ENCODE measurements at places on chromosomes 5 and 9.

GRCh38 chr9:15180124-15180523 is 126.9 kb downstream of the TTC39B start:
- peak; percentile 27 for DNase-seq

DNA sequence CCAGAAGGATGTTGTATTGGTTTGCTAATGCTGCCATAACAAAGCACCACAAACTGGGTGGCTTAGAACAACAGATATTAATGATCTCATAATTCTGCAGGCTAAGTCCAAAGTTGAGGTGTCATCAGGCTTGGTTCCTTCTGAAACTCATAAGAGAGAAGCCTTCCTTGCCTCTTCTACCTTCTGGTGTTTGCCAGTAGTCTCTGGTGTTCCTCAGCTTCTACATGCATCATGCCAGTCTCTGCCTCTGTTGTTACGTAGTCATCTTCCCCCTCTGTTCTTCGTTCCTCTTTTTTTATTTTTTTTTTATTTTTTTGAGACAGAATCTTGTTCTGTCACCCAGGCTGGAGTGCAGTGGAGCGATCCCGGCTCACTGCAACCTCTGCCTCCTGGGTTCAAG is 61.8 kb downstream of the LRRC70 start:
- DNase-seq: no peak

DNA sequence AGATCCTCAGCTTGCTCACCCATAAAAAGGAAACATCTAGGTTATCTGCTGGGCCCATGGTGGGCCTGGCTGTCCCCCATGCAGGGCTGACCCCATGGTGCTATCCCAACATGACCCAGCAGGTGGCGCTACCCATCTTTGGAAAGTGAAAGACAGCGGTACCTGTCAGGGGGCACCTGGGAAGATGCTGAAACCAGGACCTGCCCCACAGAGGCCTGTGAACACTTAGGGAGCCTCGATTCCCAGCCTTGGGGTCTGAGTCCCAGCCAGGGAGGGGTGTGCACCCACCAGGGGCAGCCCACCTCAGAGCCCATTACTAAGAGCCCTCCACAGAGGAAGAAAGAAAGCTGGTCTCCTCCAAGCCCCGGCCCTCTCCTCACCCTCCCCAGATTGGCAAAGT is 46.6 kb upstream of the IPPK start:
- DNase-seq: peak; percentile 75

DNA sequence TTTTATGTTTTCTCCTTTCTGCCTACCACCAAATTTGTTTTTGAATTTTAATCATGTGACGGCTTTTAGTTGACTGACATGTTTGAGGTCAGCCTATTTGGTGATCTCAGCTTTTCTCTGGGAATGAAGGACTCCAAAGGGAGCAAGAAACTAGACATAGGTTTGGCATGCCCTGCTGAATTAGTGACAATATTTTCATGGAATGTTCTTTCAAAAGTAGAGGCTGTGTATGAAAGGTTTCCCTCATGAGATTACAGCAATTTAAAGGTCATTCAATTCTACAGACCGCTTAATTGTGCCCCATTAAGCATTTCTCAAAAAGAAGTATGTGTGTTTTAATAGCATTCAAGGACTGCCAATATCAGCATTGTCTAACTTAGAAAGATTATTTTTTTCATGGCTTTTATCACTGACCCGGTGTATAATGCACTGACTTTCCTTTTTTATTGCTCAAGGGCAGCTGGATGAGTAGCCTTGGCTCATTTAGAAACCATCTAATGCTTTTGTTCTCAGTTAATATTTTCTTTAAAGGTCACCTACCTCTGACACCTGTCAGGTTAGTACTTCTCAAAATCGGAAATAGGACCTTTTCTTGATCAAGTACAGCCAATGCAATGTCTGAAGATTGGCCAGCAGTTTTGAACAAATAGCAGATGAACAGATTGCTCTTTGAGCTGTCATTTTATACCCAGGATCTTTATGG is 8.1 kb upstream of the MLLT3 start:
- DNase-seq: no peak

- no peak for DNase-seq
Measured at GRCh38 chr9:128479262-128479661, 23.5 kb downstream of the ODF2 start.

GRCh38 chr5:128436749-128437188 is 101.3 kb downstream of the FBN2 start:
- DNase-seq: no peak

DNA sequence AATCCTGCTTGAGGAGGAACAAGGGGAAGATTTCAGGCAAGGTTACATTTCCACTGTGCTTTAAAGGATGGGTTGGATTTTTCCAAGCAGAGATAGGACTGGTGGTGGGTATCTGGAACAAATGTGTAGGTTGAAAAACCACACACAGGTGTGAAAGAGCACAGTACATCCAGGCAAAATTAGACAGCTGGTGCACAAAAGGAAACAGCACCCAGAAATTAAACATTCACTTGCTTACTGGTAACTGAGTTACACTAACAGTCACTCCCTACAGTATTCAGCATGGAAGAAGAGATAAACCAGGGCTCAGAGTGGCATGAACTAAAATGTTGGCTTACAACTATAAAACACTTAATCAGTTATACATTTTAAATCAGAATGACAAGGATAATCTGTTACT is 81.5 kb upstream of the RASEF start:
- no peak for DNase-seq

DNA sequence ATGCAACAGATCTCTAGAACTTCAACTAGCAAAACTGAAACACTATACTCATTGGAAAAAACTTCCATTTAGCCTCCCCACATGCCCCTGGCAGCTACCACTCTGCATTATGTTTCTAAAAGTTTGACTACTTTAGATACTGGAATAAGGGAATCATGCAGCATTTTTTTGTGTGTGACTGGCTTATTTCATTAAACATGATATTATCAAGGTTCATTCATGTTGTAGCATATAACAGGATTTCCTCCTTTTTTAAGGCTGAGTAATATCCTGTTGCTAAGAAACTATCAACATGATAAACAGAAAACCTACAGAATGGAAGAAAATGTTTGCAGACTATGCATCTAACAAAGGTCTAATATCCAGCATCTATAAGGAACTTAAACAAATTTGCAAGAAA is 597.9 kb downstream of the DMRTA1 start:
- DNase-seq: no peak

DNA sequence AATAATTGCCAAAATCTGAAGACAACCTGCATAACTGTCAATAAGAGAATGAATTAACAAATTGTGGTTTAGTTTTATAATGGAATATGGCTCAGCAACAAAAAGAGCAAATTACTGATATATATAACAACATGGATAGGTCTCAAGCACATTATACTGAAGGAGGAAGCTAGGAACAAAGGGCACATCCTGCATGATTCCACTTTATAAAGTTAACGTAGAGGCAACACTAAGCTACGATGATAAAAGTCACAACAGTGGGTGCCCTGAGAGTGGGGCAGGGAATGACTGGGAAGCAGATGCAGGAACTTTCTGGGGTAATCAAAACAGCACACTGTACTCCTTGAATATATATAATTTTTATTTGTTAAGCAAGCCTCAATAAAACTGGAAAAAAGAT is 165.2 kb downstream of the RMI1 start:
- DNase-seq: no peak

DNA sequence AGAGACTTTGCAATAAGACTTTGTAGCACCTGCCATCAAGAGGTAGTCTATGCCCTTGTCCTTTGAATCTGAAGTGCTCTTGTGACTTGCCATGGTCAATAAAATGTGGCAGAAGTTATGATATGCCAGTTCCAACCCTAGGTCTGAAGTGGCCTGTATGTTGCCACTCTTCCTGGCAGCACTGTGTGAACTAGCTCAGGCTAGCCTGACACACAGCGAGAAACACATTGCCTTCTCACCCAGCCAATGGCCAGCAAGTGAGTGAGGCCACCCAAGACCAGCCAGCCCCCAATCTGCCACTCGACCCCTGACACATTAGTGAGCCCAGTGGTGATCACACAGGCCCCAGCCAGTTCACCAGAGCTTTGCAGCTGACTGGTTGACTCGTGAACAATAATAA is 52.7 kb upstream of the OSMR start:
- no peak for DNase-seq

GRCh38 chr5:157718519-157718918 is 12.7 kb upstream of the THG1L start:
- peak; percentile 71 for DNase-seq

DNA sequence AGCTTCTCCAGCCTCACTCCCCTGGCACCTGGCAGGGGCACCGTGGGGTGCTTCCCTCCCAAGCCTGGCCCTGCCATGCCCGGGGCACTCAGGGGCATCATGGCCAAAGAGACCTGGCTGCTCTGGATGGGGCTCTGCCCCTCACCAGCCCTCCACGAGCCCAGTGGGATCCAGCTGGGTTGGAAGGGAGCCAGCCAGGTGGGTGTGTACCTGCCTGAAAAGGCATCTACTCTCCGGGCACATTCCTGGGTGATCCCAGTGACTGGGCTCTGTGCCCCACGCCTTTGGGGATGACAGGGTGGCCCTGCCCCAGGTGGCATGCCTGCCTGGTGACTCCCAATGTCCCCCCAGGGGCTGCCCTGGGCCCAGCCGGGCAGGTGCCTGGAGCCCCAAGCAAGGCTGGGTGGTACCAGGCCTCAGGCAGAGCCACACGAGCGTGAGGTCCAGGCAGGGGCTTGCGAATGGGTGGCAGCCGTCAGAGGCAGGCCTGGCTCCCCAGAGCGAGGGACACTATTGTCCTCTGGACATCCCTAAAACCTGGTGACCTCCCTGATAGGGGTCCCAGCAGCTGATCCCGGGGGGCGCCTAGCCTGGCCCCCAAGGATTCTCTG is 777 bp downstream of the GPSM1 start:
- DNase-seq: no peak

DNA sequence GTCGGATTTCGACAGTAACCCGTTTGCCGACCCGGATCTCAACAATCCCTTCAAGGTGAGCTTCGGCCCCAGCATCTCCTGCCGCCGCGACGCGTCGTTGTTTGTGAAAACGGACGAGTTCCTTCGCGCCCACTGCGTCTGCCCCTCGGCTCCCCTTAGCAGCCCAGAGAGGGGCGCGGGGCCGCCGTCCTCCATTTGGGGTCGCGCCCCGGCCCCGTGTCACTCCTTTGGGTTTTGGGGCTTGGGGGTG is 182 bp downstream of the SCAMP1 start:
- no peak for DNase-seq

DNA sequence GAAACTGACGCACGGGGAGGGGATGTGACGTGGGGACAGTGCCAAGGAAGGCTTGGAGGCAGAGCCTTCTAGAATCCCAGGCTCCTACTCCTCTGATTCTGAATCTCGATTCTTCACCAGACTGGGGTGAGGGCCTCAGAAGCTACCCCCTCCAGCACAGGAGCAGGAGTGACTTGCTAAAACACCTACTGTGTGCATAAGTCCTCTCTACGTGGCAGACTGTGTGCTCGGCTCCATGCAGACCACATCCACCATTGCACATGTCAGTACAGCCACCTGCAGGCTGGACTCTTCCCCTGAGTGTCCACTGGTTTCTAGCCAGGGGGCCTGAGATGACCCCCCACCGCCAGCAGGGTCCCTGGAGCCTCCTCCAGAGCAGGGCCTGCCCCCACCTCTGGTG is 71.2 kb upstream of the SARDH start:
- DNase-seq: no peak

GRCh38 chr5:139199321-139199720 is 1.2 kb upstream of the SIL1 start:
- no peak for DNase-seq

GRCh38 chr5:74051076-74051475 is 425.1 kb downstream of the ARHGEF28 start:
- DNase-seq: no peak

DNA sequence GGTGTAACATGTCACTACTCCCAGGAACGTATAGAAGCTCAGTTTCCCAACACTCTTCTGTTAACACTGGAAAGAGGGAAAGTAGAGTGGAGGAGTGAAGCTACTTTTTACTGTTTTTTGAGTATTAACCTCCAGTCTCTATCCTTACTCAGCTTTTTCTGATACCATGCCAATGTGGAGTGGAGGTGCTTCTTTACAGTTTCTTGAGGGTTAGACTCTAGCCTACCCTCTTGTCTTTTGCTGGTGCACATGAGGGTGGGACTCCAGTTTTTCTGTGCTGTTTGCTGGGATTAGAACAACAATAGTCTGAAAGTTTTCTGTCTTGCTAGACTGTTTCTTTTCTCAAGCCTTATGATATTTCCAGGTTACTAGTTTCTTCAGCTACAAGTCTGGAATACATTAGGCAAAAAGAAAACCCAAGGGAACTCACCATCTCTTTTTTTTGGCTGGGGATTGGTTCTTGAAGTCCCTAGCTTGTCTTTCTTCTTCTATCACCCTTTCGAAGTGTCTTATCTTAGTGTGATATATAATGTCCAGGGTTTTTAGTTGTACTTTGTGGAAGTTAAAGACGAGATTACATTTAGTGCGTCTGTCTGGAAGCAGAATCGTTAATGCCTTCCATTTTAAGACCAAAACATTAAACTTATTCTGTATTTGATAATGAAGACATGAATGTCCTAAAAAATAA is 35.9 kb downstream of the PRR16 start:
- DNase-seq: no peak

GRCh38 chr5:35996076-35996475 is 4.9 kb upstream of the UGT3A1 start:
- no peak for DNase-seq

DNA sequence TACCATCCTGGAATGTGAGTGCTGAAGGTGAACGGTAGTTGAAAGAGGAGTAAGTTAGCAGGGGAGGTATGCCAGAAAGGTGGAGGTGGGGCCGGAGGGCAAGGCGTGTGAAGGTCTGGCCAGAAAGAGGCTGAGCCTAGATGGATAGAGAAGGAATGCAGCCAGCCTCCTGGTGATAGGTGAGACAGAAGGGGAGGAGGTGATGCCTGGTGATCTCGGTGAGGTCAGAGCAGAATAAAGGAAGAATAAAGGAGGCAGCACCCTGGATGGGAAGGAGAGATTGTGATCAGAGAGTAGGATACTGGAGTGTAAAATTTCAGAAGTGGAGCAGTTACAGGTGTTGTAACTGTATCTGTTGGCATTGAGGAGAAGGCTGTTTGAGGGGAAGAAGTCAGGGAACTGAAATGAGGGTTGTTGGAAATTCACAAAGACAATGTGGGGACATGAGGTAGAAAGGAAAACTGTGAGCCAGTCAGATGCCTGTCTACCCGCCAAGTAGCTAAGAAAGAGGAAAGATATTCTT is 2.0 kb downstream of the GNG10 start:
- no peak for DNase-seq

DNA sequence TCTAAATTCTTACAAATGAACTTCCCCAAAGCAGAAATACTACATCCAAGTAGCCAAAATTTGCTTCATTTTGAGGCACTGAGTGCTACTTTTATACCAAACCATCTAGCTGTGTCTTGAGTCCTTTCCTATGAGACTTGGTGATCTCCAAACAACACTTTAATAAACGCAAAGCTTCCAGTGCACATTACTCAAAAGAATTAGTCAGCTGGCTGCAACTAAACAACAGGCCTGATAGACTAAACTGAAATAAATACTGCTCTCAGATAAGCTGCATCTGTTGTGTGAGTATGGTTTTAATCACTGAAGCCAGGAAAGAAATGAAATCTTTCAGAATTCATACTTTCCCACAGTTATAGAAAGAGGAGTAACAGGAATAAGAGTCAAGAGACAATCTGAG is 80.3 kb downstream of the VCAN start:
- no peak for DNase-seq

Measured in activated CD4-positive, alpha-beta T cell treated with anti-CD3 and anti-CD28 coated beads, Interleukin-10, Interleukin-2, amounts not matched to agents 100 ng/mL and 50 ng/mL, durations not matched to agents 16 hours and 8 hours (primary cell).